ENCODE measurements at places on chromosomes 5 and 9. TPM values are rescaled to one million over a fixed set of nuclear protein-coding genes. Genes with fewer than 3 reads are reported as not detected.
A peak's percentile ranks its signal among the peaks of the same experiment; 100 is the strongest.

GRCh38 chr5:94072116-94072515 is 330.7 kb upstream of the POU5F2 start:
- DNase-seq: no peak

DNA sequence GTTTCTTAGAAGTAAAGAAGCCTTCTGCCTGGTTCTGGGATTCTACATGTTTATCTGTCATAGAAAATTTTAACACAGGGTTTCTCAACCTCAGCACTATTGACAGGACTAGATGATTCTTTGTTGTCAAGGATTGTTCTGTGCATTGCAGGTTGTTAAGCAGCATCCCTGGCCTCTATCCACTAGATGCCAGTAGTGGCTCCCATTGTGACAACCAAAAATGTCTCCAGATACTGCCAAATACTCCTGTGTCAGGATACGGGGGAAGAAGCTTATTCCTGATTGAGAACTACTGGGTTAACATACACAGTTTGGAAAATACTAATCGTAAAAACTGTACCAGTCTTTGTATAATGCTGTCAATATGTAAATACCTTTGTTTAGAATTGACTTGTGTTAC is 167.1 kb downstream of the NIPBL start:
- DNase-seq: no peak

GRCh38 chr5:127562252-127562651 is 44.8 kb downstream of the PRRC1 start:
- no peak for DNase-seq

PCDHGA2 gene
- total RNA-seq: not detected

DNA sequence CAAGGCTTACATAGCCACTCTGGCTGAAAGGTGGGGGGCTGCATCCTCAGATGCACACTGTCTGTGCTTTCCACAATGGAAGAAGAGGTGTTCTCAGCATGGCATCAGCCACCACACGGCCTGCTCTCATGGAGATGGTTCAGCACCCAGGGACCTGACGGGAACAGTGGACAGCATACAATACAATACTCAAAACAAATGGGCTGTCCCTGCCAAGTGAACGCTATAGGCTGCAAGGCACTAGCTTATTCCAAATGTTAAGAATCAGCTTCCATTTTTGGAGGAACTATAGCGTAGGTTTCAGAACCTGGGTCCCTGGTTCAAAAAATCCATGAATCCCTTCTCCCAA is 77.2 kb downstream of the ZNF608 start:
- DNase-seq: no peak

GRCh38 chr5:74949976-74950375 is 83.8 kb upstream of the FAM169A start:
- DNase-seq: no peak

DNA sequence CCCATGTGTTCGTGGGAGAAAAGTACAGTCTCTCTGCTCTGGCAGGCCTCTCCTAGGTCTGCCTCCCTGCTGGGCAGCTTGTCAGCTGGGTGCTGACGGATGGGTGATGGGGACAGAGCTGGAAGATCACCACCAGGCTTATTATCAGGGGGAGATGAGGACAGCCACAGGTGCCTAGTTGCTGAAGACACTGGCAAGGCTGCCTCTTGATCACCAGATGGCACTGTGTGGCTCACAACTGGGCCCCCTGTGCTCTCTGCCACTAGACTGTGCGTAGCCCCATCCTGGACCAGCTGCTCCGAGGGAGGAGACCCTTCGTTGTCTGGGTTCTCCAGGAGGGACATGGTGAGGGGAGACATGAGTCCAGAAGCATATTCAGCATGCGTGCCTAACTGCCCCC is 73.0 kb downstream of the KIF24 start:
- no peak for DNase-seq

- no peak for DNase-seq
Observed at GRCh38 chr5:105849701-105850100, 1821.0 kb downstream of the EFNA5 start.

PCDHGA10 gene
- total RNA-seq: not detected

- no peak for DNase-seq
Observed at GRCh38 chr5:43216941-43217340, 24.9 kb downstream of the NIM1K start.

EQTN gene
- total RNA-seq: not detected

- no peak for DNase-seq
Observed at GRCh38 chr9:38670542-38671371, 49.2 kb downstream of the FAM240B start.

TDRD7 gene
- 5.0 TPM for total RNA-seq

GRCh38 chr5:165495829-165496380 is 1990.5 kb downstream of the MAT2B start:
- DNase-seq: no peak

- DNase-seq: no peak
Observed at GRCh38 chr5:148583421-148583965, 70.8 kb downstream of the HTR4 start.

DNA sequence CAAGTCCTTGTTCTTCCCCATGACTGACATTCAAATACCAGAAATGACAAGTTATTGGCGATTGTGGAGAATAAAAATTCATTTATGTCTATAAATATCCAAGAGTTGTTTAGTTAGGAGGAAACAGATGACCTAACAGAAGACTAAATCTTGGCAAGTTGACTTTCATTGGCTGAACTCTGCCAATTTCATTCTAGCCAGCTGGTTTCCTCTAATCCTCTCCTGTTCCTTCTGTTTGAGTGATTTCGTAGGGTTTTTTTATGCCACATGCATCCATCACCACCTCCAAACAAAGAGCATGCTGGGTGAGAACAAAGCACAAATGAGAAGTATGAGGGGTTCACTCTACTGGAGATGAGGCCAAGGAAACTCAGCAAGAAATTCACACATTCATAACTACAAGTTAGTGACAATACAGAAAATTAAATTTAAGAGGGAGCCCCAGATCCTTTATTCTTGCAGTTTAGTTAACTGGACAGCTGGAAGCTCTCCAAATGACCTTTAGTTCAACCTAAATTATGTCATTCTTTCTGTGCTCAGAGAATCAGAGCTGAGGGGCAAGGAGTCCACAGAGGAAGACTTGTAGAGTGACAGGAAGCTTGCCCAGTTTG is 932.0 kb downstream of the TLE4 start:
- DNase-seq: no peak

GRCh38 chr9:129012893-129013448 is 15.2 kb downstream of the SH3GLB2 start:
- DNase-seq: no peak

DNA sequence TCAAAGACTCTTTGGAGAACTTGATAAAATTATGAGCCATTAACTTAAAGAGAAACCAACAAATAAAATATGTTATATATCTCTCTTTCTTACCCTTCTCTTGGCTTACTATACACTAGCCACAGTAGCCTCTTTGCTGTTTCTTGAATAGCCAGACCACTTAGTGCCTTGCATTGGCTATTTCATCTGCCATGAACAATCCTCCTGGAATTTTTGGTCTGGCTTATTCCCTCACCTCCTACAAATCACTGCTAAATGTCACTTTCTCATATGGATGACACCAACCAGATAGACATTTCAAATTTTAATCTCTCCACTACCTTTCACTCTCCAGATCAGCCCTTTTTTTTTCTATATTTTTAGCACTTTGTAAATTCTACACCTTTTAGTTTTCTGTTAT is 1581.7 kb downstream of the EFNA5 start:
- no peak for DNase-seq

BNIP1 gene
- total RNA-seq: 19.1 TPM

PFN3 gene
- total RNA-seq: not detected

LVRN gene
- not detected for total RNA-seq

DNA sequence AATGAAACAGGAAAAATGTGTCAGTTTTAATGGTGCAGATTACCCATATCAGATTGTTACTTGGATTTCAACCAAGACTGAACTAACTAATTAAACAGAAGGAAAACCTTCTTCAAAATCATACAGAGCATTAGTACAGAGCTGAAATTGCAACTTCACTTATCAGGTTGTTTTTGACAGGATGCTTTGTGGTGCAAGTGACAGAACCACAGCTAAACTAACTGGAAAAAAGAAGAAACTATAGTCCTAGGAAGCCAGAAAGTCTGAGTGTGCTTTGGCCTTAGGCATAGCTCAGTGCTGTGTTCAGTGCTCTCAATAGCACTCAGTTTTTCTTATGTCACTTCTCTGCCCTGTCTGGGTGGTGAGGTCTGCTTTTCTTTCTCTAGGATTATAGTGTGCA is 267.4 kb downstream of the CHSY3 start:
- no peak for DNase-seq

- peak; percentile 47 for DNase-seq
Observed at GRCh38 chr5:80837679-80838078, 122.5 kb upstream of the RASGRF2 start.

- DNase-seq: no peak
Observed at GRCh38 chr9:110110154-110110553, 97.8 kb downstream of the C9orf152 start.

- no peak for DNase-seq
Observed at GRCh38 chr9:92550765-92551164, 15.0 kb upstream of the ECM2 start.

- DNase-seq: no peak
Observed at GRCh38 chr9:69001921-69002320, 12.0 kb downstream of the PRKACG start.

IRX2 gene
- not detected for total RNA-seq

PCDHB14 gene
- total RNA-seq: not detected

- no peak for DNase-seq
Observed at GRCh38 chr5:5182508-5183188, 42.5 kb downstream of the ADAMTS16 start.

DNA sequence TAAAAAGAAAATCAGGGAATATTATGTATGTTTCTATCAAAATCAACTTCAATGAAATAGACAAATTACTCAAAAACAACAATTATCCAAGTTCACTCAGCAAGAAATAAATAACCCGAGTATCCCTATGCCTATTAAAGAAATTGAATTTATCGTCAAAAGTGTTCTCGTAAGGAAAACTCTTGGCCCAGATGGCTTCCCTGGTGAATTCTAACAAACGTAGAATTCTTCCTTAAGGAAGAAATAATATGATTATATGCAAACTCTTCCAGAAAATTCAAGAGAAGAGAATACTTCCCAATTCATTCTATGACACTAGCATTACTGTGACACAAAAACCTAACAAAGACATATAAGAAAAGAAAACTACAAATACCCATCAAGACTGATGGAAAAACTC is 29.7 kb downstream of the FAM78A start:
- DNase-seq: no peak

DNA sequence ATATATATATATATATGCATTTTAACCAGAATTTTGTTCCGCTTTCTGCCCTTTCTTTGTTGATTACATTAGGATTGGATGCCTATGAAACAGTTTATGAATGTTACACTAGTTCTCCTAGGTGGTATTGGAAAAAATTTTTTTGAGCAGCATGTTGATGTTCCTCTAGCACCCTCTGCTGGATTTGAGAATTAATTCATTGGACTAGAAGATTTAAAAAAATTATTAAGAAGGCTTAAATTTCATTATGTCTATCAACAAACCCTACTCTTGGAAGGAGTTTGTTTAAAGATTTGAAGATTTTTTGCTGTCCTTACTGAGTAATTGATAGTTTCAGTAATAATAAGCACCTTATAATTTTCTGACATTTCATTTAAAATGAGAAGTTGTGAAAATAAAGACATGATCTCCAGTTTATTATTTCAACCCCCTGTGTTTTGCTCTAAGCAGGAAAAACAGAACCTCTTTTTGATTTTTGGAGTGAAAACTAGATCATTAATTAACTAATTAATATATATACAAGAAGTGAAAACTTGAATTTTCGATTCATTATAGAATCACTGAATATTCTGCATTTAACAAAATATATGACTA is 89.6 kb downstream of the CCDC171 start:
- DNase-seq: no peak

- DNase-seq: no peak
Observed at GRCh38 chr9:72292256-72292682, 72.7 kb downstream of the ZFAND5 start.

FBP2 gene
- total RNA-seq: not detected

DNA sequence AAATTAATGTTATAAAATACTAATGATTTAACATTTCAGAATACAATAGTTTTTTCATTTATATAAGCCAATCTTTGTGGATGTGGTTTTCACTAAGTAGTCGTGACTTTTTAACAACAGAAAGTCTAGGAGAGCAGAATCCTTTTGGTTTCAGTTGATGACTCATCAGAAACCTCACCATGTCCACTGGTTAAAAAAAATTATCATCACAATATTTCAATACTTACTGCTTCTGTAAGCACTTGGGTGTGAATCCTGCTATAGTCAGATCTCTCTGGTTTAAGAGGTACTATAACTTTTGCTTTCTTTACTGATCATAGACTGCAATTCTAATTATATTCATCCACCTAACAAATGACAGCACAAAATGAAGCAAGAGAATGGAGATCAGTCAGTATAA is 77.2 kb downstream of the MRPS30 start:
- DNase-seq: no peak

DNA sequence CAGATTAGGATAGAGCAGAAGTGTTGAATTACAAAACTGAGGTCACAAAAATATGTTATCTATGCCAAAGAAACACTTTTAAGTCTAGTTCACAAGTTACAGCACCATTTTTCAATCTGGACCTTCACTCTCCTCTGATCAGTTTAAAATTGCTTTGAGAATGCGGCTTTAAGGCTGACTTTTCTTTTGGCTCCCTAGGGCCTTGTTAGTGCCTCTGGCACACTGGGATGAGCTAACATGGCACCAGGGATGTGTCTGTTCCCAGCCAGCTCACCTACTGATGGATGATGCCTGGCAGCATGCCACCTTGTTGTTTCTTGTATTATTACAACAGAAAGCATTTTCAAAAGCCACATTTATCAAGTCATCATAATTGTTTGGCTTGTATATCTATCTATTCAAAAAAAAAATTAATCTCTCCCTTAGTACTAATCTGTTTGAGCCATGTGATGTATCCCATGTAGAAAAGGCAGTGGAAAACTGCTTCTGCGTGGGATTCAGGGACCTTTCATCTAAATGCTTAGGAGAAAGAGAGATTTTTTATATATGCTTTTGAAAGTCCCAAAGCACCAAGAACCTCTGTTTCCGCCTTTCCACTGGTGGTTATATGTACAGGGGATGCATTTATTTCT is 46.6 kb downstream of the ADAMTSL1 start:
- no peak for DNase-seq

SOWAHA gene
- not detected for total RNA-seq

GRCh38 chr5:142945845-142946244 is 175.7 kb downstream of the ARHGAP26 start:
- DNase-seq: no peak

- DNase-seq: no peak
Observed at GRCh38 chr9:27373851-27374250, 76.9 kb upstream of the EQTN start.

DNA sequence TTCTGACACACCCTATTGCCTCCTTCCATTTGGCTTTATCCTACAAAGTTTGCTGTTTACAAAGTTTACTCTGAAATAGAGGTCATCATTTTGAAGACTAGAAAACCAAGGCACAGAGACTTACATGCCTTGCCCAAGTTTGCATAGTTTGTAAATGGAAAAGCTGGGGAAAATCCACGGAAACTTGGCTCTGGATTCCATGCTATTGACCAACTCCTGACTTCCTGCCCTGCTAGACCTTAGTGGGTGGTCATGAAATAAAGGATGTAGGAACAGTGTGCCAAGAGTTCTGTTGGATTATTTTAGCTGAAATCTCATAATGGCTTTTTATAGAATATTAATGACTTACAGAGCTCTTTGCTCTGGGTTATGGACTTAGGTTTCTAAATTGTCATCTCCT is 69.5 kb downstream of the GRIA1 start:
- DNase-seq: no peak

LRRC70 gene
- 2.0 TPM for total RNA-seq

- DNase-seq: no peak
Observed at GRCh38 chr9:119802621-119803020, 433.4 kb upstream of the BRINP1 start.

SLC36A3 gene
- not detected for total RNA-seq

Measured in activated naive CD4-positive, alpha-beta T cell treated with anti-CD3 and anti-CD28 coated beads, Interleukin-2, amount 50 U/mL, for 72 hours (primary cell).